KG1 (cell line): ENCODE measurements at places on chromosomes 12 and 14.

DNA sequence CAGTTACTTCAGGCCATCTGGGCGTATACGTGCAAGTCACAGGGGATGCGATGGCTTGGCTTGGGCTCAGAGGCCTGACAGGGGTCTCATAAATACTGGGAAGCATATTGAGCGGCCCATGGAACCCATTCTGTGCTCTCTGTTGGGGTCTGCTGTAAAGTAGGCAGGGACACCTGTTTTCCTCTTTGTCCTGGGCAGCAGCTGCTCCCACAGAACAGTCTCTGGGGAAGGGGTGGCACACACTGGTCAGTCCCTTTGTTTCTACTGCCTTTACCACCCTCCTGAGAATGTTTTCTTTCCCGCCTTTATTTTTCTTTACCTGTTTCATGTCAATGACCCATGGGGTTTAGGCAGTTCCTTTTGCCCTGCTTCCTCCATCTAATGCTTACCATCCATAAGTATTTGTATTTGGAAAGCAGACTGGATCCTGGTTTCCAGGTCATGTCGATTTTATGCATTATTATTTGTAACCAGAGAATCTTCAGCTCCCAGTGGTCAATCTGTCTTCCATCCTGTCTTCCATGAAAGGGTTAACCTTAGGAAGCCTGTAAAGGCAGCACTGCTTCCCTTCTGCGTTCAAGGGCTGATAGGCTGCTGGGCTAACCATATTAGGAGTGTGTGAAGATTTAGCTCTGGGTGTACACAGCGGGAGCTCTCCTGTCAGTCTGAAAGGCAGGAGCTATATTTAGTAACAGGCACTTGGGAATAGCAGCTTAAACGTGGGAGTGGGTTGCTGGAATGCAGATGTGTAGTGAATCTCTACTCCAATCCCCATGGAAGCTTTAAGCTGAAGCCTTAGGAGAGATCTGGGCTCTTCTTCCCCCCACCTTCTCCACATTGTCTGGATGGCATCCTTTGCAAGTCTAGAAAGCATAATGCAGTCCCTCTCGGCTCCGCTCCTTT is 124.0 kb downstream of the DYRK2 start:
- DNase-seq, result no peak

GRCh38 chr12:88306471-88307069 is 164.5 kb downstream of the TMTC3 start:
- no peak for DNase-seq

GRCh38 chr14:54685286-54685845 is 118.4 kb downstream of the SAMD4A start:
- no peak for DNase-seq

DNA sequence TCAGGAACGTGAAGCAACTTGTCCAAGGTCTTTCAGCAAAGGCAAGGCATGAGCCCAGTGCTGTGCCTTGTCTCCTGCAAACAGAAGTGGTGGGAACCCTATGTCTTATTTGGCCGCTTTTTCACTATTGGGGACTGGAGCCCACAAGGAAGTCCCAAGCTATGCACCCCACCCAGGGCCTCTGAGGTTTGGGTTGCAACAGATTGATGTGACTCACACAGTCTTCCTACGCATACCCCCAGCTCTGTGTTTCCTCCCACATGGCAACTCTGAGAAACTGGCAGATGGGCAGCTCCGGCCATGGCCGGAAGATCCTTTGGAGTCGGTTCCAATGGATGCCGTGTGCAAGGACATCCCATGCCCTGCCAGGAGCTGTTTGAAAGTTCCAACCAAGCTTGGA is 28.3 kb upstream of the CMKLR1 start:
- no peak for DNase-seq

- no peak for DNase-seq
Observed at GRCh38 chr12:45125997-45126396, 75.1 kb upstream of the DBX2 start.

- no peak for DNase-seq
Observed at GRCh38 chr12:100656856-100657255, 83.4 kb downstream of the GAS2L3 start.

DNA sequence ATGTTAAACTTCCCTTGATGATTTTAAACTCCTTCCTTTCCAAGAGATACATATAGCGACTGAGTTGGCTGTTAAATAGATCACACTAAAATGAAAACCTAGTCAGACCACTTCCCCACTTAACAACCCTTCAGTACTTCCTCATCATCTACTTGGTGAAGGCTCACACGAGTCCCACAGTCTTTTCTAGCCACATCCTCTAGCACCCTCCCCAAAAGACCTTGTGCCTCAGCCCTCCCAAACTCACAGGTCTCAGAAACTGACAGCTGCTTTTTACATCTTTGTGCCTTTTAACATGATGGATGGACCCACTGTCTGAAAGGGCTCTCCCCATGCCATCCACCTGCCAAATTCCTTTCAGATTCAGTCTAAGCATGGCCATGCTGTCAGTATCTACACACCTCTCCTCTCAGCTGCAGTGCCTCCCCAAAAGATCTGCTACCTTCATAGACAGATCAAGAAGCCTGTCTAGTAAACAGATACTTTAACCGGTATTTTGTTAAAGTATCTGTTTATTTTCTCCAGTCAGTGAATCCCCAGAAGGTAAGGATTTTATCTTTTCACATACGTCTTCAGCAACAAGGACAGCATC is 65.1 kb upstream of the GPHB5 start:
- DNase-seq, result peak; percentile 61

- DNase-seq, result no peak
Observed at GRCh38 chr12:131119936-131120335, 166.2 kb downstream of the ADGRD1 start.

GRCh38 chr14:71698673-71699072 is 233.6 kb upstream of the RGS6 start:
- no peak for DNase-seq

GRCh38 chr12:106288494-106289195 is 13.9 kb upstream of the TCP11L2 start:
- DNase-seq, result no peak

DNA sequence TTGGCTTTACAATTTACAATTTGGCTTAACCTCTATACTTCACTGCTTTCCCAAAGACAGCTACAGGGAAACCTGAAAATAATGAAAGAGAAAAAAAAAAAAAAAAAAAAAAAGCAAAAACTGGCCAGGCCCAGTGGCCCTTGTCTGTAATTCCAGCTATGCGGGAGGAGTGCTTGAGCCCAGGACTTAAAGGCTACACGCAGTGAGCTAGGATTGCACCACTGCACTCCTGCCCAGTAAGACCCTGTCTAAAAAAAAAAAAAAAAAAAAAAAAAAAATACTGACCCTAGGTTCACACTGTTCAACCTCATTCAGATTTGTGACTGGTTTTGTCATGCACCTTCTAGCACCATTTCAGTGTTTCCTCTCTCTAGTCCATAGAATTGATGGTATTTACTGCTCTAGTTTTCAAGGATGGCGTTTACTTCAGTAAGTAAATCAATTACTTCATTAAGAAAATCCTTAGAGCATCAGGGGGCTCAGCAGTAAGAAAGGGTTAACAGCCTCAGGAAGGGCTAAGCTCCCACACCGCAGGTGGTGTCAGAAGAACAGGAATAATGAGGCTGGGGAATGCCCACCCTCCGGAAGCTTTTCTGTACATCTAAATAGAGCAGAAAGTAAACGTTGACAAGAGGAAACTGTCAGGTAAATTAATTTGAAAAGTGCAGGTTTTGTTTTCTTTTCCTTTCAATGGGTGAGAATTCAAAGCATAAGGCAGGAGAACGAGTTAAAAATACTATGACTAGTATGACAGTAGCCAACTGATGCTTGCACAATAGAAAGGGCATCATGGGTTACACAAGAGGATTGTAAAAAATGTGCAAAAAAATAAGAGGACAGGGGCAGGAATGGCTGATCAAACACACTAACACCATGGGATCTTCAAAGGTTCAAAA is 115.0 kb upstream of the MDM1 start:
- DNase-seq, result peak; percentile 4

GRCh38 chr12:125092872-125093680 is 27.8 kb downstream of the AACS start:
- DNase-seq, result no peak

GRCh38 chr12:101942250-101942605 is 64.8 kb downstream of the DRAM1 start:
- DNase-seq, result no peak

- no peak for DNase-seq
Observed at GRCh38 chr14:96567289-96567899, 65.2 kb downstream of the PAPOLA start.
